Stimulated activated effector memory CD8-positive, alpha-beta T cell treated with anti-CD3 and anti-CD28 coated beads, Interleukin-12 subunit alpha, Interleukin-12 subunit beta, amount 100 ng/mL, for 72 hours (primary cell): ENCODE measurements at places on chromosomes 5 and 9.

DNA sequence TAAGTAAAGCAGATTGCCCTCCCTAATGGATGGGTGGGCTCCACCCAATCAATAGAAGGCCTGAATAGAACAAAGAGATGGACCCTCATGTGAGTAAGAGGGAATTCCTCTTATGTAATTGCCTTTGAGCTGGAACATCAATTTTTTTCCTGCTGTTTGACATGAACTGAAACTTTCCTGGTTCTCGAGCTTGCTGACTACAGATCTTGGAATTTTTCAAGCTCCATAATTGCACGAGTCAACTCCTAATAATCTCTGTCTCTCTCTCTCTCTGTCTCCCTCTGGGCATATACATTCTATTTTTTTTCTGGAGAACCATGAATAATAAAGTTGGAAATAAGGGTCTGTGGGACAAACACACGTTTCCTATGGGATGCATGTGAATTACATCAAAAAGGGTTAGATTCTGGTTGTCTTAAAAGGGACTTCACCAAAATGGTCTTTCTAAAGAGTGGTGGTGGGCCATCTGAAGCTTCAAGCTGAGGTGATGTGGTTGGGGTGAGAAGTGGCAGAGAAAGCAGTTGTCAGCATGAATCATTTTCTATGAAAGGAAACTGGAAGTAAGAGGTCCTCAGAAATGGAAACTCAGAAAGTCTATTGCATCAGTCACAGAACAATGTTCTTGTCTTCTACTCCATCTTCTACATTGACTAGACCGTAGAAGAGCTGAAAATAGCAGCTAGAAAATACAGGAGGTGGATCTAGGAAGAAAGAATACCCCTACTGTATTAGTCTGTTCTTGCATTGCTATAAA is 47.0 kb upstream of the HOMER1 start:
- DNase-seq = no peak

DNA sequence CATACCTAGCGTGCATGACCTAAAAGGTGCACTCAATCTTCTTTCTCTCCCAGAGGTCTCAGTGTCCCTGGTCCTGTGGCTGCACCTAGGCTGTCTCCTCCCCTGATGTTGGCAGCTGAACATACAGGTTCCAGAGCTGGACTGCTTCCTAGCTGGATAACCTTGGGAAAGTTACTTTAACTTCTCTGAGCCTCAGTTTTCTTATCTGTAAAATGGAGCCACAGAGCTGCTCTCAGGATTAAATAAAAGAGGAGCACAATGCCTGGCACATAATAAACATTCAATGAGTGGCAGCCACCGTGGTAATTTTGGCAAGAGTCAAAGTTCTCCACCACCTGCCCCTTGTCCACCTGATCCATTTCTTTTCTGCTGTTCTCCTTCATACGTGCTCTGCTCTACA is 14.0 kb downstream of the MORN5 start:
- no peak for DNase-seq

GRCh38 chr5:73135429-73136054 is 15.2 kb downstream of the TMEM171 start:
- DNase-seq = no peak

GRCh38 chr9:2356041-2356790 is 265.4 kb upstream of the VLDLR start:
- no peak for DNase-seq

DNA sequence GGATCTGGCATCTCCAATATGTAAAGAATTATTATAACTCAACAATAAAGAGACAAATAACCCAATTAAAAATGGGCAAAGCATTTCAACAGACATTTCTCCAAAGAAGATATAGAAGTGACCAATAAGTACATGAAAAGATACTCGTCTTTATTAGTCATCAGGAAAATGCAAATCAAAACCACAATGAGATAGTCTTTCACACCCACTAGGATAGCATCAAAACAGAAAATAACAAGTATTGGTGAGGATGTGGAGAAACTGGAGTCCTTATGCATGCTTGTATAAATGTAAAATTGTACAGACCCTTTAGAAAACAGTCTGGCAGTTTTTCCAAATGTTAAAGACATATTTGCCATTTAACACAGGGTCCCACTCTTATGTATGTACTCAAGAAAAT is 39.1 kb upstream of the ITGA1 start:
- no peak for DNase-seq

DNA sequence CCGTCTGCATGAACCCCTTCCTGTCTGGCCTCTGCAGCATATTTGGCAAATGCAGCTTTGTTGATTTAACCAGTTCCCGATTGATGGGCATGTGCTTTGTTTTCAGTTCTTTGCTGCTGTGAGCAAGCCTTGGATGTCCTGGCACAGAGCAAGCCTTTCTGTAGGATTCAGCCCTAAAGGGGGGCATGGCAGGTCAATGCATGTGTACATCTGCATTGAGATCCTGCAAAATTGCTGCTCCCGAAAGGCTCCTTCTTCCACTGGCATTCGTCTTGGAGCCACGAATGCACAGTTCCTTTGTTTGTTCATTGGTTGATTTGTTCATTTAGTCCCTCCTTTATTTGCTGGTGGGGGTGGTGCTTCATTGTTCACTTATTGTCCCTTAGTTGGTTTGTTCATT is 34.8 kb downstream of the COL5A1 start:
- no peak for DNase-seq

- DNase-seq = no peak
These were observed 48.1 kb upstream of the RIOK2 start for GRCh38 chr5:97231025-97231636.

GRCh38 chr5:143119881-143120341 is 283.6 kb downstream of the NR3C1 start:
- no peak for DNase-seq

- no peak for DNase-seq
These were observed 106.0 kb upstream of the MYO10 start for GRCh38 chr5:17042041-17042440.

- DNase-seq = no peak
These were observed 143.7 kb downstream of the TTLL11 start for GRCh38 chr9:121949364-121949763.

- no peak for DNase-seq
These were observed 211.8 kb upstream of the C9orf72 start for GRCh38 chr9:27784847-27785713.

GRCh38 chr5:169197343-169197742 is 103.6 kb downstream of the SLIT3 start:
- no peak for DNase-seq

DNA sequence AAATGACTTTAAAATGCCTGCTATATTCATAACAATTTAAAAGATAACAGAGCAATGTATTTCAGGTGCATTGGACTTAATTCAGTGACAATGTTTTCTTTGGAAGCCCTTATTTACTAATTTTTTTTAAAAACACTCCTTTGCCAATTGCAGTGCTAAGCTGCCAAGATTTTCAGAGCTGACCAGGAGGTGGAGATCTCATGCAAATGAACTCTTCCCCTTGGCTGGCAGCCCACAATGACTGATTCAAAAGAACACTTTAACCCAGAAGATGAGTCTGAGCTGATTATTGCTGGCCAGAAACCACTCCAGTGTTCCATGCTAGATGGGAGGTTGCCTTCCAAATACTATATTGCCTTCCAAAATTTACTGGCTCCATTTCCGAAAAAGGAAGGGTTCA is 128.3 kb upstream of the CCNH start:
- no peak for DNase-seq

DNA sequence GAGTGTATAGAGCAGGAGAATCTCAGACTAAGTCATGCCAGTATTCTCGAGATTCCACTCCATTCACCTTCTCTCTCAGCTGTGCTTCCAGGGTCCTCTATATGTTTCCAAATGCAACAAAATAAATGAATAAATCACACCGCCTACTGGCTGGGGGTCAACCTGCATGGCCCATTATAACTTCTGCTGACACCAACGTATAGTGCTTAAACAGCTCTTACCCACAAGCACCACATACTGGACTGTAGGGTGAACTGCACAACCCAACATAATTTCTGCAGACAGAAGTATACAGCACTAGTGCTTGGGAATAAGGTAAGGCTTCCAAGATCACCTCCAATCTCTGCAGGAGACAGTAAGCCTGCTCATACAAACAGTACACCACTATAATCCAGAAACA is 33.1 kb upstream of the HTR4 start:
- no peak for DNase-seq

DNA sequence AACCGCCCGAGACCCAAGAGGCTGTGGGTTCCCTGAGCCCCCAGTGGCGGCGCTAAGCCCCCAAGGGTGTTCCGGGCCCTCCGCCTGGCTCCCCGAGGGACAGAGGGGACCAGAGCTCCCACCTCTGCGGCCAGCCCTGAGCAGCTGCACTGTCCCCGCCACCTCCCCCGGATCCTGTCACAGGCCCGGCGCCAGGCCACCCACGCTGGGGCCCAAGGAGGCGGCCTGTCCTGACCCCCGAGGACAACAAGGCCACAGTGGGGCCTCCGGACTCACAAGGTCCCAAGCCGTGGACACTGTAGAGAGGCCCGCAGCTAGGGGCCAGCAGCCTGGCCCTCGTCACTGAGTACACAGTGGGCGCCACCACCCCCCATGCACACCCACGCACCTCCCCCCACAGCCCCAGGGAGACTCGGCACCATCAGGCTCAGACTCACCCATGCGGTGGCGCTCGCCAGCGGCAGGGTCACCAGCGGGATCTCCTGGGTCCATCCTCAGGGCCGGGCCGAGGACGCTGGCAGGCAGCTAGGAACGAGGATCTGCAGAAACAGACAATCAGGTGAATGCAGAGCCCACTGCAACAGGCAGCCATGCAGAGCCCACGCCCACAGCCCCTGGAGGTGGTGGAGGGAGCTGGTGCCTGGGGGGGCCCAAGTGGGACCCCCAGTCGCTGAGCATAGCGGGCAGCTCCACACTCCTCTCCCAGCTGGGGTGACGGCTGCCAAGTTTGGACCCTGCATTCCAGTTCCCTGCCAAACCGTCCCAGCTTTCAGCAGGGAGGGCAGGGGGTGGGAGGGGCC is 27.9 kb downstream of the EXD3 start:
- DNase-seq = no peak

DNA sequence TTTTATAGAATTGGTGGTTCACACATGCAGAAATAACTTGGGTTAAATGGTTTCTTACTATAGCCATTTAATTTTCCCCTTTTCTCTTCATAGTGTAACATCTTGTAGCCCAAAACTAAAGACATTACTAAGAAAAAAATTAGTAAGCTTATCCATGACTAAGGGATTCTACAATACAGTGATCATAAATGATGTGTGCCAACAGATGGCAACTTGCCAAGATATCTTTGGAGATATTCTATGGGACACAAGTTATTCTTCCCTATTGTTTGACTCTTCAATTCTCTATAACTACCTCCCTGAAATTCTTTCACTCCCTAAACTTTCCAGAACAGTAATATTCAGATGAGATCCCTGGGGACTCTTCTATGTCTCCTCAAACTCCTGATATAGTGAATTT is 580.6 kb downstream of the PTPRD start:
- no peak for DNase-seq

- DNase-seq = no peak
These were observed 299.0 kb downstream of the TLR4 start for GRCh38 chr9:118003240-118003639.

GRCh38 chr9:33116860-33117259 is 40.4 kb upstream of the SMU1 start:
- no peak for DNase-seq

- DNase-seq = no peak
These were observed 148.1 kb downstream of the EBF1 start for GRCh38 chr5:158951436-158952247.

DNA sequence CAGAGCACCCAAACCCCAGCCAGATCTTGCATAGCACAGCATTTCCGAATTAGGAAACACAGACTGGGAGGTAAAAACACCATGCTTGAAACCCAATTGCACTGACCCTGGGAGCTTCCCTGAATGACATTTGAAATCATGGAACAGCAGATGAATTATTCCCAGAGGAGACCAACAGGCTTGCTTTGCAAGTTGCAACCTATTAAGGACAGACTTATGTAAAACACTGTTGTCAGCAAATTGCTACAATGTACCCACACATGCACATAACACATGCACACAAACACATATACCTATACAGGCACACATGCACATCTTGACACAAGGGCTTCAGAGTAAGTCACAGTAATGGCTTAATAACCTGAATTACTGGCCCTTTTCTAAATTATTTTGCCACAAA is 984.8 kb downstream of the DNAH5 start:
- no peak for DNase-seq

GRCh38 chr5:112346411-112347044 is 72.5 kb downstream of the EPB41L4A start:
- no peak for DNase-seq

DNA sequence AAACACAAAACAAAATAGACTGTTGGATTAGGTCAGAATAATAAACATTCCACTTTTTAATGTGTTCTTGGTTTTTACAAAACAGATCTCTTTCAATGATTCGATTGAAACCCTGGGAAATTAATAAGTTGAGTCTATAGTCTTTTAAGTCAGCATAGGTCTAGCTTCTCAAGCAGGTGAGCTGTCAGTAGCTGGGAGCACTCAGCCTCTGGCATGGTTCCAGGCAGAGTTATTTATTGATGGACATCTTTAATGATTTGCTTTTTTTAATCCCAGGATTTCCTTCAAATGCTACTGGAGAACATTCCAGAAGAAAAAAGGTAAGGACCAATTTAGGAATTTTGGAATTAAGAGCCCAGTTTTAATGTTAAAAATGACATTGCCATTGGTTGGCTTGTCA is 241.0 kb downstream of the AOPEP start:
- DNase-seq = no peak

- DNase-seq = no peak
These were observed 137.8 kb upstream of the RETREG1 start for GRCh38 chr5:16754601-16755000.

DNA sequence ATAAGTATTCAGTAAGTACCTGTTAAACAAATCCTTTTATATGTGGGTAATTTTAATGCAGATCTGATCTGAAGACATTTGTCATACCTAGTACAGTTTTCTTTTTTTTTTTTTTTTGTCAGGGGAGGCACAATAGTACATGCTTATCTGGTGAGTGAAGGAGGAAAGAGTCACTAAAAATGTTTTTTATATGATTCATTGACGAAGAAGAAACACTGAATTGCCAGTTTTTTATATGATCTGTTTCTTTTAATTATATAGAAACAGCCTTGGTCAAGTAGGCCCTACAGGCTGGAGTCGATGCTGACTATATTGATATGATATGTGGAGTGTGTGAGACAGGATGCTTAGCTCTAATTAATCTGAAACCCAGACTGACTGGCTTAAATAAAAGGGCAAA is 315.2 kb downstream of the PSAT1 start:
- DNase-seq = no peak

DNA sequence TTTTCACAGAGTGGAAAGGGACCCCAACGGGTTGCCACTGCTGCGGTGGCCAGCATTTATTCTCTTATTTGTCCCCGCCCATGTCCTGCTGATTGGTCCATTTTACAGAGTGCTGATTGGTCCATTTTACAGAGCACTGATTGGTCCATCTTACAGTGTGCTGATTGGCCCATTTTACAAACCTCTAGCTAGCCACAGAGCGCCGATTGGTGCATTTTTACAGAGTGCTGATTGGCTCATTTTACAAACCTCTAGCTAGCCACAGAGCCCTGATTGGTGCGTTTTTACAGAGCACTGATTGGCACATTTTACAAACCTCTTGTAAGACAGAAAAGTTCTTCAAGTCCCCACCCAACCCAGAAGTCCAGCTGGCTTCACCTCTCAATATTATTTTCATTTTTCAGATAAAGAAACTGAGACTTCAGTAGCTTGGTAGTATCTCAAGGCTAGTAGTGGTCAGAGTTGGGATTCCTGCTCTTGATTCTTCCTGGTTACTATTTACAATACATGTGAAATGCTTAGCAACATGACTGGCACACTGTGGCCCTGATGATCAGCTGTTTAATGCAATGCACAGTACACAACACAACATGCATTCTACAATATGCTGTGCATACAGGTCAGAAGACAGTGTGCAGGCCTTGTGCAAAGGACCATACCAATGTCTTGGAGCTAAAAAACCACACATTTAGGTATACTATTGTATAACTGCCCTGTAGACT is 63.6 kb upstream of the BOD1 start:
- DNase-seq = no peak
